ENCODE measurements at places on chromosomes 16 and 17.

DNA sequence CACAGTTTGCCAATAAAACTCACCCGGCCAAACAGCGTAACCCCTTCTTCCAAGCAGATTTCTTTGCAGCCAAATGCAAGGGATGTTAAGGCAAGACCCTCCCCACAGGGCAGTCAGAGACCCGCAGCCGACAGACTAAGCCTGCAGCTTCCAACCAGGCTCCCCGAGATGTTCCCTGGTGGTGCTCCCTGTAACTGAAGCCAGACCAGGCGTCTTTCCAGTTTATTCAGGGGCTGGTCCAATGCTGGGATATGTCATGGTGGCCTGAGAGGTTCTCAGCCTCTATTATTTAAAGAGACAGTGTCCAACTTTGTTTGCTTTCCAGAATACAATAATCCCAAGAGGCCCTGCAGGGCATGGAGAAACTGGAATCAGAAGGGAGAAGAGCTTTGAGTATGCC, at the start of gene PMP22:
Gene PMP22 (minus strand): TSS at position 196 of the 400 bp plus-strand sequence. CDS start 4,599 bp downstream, outside the sequence.
- DNase-seq: no peak

- no peak for DNase-seq
These were observed 33.8 kb upstream of the GHDC start for GRCh38 chr17:42227849-42228700.

DNA sequence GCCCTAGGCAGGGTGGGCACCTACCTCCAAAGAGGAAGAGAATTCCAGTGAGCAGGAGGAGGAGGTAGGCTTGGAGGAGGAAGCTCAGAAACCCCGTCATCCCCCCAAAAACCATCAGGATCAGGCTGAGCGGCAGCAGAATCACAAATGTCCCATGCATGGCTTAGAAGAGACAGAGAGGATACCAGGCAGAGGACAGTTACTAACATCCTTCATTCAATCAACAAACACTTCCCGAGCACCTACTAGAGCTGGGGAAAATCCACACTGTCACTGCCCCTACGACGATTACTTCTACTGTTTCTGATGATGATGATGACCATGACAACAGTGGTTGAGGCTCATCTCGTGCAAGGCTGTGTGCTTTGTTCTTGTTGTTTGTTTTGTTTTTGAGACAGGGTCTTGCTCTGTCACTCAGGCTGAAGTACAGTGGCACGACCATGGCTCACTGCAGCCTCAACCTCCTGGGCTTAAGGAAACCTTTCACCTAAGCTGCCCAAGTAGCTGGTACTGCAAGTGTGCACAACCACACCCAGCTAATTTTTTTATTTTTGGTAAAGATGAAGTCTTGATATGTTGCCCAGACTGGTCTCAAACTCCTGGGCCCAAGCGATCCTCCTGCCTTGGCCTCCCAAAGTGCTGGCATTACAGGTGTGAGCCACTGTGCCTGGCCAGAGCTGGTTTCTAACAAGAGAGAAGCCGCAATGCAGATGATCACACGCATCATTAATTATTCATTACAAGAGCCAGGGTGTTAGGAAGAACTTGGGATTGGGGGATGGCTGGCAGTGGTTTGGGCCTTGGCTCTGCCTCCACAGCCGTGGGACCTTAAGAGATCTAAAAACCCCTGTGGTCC, 18.0 kb downstream of the TMEM114 start:
- no peak for DNase-seq

DNA sequence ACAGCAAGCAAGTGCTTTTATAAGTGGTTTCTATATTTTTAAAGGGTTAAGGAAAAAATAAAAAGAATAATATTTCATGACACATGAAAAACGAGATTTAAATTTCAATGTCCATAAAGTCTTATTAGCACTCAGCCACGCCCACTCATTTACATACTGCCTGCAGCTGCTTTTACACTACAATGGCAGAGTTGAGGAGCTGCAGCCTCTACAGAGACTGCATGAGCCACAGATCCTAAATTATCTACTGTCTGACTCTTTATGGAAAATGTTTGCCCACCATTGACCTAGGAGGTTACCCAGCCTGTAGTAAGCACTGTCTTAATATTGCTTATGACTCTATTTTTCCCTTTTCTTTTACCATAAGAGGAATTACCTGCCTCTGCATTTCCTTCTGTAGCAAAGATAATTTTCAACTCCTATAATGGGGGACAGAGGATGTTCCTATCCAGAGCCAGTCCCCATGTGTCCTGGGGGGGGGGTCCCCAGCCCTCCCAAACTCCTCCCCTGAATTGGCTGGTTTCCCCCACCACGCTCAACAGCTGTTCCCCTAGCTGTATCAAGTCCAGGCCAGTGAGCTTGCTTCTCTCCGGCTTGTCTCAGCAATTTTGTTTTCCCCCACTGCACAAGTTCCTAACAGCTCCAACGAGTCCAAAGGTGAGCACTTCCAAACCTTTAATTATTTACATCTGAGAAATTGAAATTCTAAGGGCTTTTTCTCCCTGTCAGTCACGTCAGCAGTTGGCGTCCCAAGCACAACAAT, 139.4 kb upstream of the ERCC4 start:
- no peak for DNase-seq

- peak; percentile 83 for DNase-seq
These were observed 11.7 kb upstream of the SRL start for GRCh38 chr16:4253394-4254150.

DNA sequence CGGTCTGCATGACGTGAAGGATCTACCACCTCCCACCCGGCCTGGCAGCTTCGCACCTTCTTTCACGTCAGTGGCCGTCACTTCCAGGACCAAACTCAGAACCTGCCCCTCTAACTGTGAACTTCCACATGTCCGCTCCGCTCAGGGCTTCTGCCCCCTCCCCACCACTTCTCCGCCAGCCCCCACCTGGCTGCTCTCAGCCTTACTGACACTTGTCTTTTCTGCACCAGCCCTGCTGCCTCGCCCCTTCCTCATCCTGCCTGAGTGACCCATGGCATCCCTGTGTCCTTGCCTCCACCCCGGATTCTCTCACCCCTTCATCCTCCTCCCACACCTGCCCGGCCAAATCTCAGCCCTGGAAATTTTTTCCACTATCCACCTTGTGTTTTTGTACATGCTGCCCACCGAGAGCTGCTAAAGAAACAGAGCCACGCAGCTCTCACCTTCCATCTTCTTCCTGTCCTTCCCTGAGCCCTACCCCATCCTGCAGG, 14.2 kb downstream of the PIMREG start:
- DNase-seq: no peak

DNA sequence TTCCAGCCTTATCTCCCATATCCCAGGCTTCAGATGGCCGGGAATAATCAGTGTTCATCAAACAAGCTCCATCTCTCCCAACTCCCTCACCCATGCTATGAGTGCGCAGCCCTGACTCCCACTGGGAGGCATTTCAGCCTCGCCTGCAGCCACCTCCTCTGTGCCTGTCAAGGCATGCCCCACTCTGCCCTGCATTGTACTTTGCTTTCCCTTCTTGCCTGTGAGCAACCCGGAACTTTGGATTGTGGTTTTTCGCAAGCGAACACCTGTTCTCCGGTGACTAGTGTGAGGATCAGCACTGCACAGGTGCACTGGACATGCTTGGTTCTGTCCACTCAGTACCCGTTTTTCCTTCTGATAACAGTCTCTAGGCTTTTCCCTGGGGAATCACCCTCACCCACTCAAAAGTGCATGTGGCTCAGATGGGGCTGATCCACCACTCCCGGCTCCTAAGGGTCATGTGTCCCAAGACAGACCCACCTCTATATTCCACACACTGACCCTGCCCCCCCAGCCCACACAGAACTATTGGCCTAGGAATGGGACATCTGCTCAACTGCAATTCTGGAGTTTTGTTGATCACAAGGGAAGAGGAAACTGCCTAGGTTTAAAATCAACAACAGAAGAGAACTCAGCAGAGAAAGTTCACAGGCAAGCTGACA, 9.1 kb downstream of the CHST6 start:
- DNase-seq: no peak

DNA sequence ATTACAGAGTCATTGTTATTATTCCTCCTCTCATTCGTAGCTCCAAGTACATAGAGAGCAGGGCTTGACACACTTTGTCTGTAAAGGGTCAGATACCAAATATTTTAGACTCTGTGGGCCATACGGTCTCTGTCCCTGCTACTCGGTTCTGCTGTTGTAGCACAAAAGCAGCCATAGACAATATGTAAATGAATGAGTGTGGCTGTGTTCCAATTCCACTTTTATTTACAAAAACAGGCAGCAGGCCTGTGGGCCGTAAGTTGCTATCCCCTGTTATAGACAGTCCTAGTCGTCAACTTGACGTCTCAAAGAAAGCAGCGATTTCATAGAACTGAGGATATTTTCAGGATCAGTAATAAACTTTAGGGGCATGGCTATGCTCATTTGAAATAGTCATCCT, 161.6 kb downstream of the MSI2 start:
- DNase-seq: no peak

- no peak for DNase-seq
These were observed 29.6 kb upstream of the CDRT4 start for GRCh38 chr17:15496735-15497670.

DNA sequence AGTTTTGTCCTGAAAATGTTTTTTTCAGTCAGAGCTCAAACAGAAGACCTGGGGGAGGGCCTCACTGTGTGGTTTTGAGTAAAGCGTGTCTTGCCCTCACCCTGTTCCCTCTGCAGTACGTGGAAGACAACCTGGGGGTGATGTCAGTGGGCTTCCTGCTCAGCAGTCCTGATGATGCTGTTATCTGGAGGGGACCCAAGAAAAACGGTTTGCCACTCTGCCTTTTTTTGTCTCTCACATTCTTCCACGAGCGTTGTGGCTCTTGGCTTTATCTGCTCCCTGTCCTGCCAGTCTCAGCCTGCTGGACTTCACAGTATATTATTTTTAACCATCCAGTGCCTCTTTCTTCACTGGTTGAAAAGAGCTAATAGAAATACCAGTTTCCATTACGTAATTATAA, 12.9 kb downstream of the NUBP1 start:
- no peak for DNase-seq

GRCh38 chr17:19440421-19440820, 29.4 kb downstream of the RNF112 start:
- DNase-seq: no peak

DNA sequence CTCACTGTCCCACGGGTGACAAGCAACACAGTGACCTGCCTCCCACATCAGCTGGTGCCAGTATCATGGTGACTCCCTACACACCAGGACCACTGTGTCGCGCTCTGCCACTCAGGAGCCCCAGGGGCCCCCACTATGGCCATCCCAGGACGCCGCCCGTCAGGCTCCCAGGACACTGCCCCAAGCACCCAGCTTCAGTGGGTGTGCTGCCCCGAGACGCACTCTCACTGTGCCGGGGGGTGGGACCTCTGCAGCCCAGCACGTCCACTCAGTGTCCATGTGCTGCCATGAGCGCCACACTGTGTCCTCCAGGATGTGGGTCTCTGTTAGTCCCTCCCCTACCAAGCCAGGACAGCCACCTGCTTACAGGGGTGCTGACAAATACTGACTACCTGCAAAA, 120.5 kb downstream of the ZNF778 start:
- DNase-seq: no peak

DNA sequence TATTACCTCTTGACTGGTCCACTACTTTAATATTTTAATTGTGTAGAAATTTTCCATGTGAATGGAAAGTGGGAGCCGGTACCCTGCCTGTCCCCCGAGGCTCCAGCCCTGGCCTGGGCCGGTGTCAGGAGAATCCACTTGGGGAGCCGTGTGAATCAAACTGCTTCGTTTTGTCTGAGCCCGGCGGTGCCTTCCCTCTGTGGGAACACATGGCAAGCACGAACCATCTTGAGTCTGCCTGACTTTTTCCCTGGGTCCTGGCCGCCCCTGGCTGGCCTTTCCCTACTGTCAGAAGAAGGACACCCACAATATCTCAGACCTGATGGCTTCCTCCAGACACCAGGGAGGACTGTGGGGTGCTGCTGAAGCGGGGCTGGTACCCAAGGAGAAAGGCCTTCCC, 12.4 kb upstream of the MYO15B start:
- no peak for DNase-seq

- no peak for DNase-seq
These were observed 10.3 kb downstream of the NUPR1 start for GRCh38 chr16:28528463-28528867.

GRCh38 chr17:57085448-57086068, 512 bp downstream of the AKAP1 start:
- no peak for DNase-seq

GRCh38 chr17:78651554-78651953, 74.4 kb upstream of the DNAH17 start:
- DNase-seq: no peak

- DNase-seq: no peak
These were observed 10.9 kb downstream of the KIFC3 start for GRCh38 chr16:57791195-57791892.

DNA sequence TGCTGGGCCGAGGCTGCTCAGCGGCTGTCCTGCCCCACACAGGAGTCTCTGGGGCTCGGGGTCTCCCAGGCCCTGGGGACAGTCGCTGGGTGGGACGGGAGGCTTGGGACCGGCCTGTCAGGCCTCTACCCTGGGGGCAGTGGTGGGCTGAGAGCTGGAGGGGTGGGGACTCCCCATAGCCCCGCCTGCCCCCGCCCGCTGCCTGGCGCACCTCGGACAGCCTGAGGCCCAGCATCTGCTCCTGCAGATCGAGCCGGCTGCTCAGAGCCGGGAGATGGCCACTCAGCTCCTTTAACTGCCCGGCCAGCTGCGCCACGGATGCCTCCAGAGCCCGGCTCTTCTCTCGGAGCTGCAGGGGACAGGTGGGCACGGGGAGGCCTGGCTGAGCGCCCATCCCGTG, 6.7 kb downstream of the PERCC1 start:
- no peak for DNase-seq

GRCh38 chr16:51210087-51210486, 59.0 kb upstream of the SALL1 start:
- DNase-seq: no peak

DNA sequence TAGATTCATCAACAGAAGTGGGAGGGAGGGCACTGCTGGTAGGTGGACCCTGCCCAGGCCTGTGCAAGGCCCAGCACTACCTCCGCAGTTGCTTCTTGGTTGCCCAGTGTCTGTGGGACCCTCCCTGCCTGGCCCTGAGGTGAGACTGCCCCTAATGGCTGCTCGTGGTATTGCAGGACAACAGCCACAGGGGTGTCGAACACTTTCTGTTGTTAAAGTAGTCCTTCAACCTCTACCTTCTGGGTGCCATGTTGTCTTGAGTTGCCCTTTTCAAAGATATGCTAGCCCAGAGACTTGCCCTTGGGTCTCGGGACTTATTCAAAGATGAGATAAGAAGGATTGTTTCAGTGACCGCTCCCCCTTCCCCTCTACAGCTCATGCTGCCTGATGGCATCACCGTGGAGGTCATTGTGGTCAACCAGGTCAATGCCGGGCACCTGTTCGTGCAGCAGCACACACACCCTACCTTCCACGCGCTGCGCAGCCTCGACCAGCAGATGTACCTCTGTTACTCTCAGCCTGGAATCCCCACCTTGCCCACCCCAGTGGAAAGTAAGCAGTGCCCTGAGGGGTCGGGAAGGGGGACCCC, 29.1 kb downstream of the AKAP1 start:
- no peak for DNase-seq

DNA sequence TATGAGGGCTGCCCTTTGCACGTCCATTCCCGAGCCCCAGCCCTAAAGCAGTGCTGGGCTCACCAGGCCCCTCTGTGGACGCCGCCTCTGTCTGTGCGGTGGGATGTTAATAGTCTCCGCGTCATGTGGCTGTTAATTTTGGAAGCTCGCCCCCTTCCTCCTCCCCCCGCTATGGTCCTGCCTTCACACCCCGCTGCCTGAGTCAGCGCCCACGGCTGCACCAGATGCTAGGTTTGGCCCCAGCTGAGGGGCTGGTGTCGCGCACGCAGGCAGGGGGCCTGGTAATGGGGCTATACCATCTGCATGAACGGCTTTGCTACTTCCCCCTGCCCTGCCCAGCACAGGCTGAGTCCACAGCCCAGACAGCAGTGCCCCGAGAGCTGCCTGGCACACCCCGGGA, 4.1 kb upstream of the SSTR5 start:
- no peak for DNase-seq

All from NCI-H524 treated with DMSO at 0.1 percent for 48 hours (cell line).